GM06990 (cell line): ENCODE measurements at places on chromosomes 12 and 14.

DNA sequence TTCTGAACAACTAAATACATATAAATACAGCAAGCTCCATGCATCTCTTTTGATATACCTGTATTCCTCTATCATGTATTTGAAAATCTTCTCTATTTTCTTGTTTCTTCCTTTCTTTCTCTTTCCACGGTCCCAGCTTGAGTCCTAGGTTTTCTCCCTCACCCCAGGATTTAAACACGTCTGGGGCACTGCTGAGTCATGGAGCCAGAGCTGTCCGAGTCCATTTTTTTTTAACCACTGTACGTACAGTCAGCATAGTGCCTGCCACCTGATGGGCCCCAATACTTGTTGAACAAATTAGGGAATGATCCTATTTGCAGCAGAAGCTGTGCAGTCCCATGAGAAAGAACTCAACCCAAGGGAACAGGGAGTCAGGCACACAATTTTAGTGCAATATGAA, 158.1 kb downstream of the ATP23 start:
- no peak for DNase-seq

DNA sequence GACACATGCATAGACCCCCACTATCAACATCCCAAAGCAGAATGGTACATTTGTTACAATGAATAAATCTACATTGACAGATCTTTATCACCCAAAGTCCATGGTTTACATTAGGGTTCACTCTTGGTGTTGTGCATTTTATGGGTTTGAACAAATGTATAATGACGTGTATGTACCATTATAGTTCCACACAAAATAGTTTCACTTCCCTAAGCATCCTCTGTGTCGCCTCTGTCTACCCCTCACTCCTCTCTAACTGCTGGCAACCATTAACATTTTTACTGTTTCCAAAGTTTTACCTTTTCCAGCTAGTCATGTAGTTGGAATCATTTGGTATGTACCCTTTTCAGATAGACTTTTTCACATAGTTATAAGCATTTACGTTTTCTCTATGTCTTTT, 69.5 kb upstream of the LMO3 start:
- DNase-seq = no peak

GRCh38 chr14:103849151-103849886, 1.9 kb upstream of the PPP1R13B start:
- no peak for DNase-seq

- no peak for DNase-seq
Measured at GRCh38 chr12:46164186-46164761, 104.6 kb downstream of the SLC38A1 start.

GRCh38 chr12:128025589-128026245, 241.3 kb upstream of the TMEM132C start:
- DNase-seq = no peak
